A549 treated with ZK216348 at 1 μM for 4 hours (cell line): ENCODE measurements at places on chromosomes 11 and 22. TPM values are rescaled to one million over a fixed set of nuclear protein-coding genes. Genes with fewer than 3 reads are reported as not detected.

Gene CNGA4
- total RNA-seq, result 0.12 TPM in 2 of 5 replicates, not detected in the others

Gene EFCAB6
- total RNA-seq, result 0.34 to 1.1 TPM (median 0.45 TPM) in 5 replicates

Gene PTPN5
- 0.05 TPM in 1 of 5 replicates, not detected in the others for total RNA-seq

Gene FAM181B
- total RNA-seq, result 0.06 to 0.09 TPM (median 0.06 TPM) in 3 of 5 replicates, not detected in the others

Gene B3GAT1
- total RNA-seq, result not detected in 5 replicates

Gene CRYBB3
- not detected in 5 replicates for total RNA-seq

Gene OR11H1
- total RNA-seq, result not detected in 5 replicates

Gene LRRC51
- 5.2 to 11.6 TPM (median 7.8 TPM) in 5 replicates for total RNA-seq

Gene SIK3
- total RNA-seq, result 7.0 to 10.6 TPM (median 9.9 TPM) in 5 replicates

Gene SLCO2B1
- total RNA-seq, result 3.3 to 5.1 TPM (median 4.2 TPM) in 5 replicates

Gene CHKA
- 27.3 to 33.8 TPM (median 32.4 TPM) in 5 replicates for total RNA-seq

Gene PDGFB
- 3.5 to 4.0 TPM (median 3.7 TPM) in 5 replicates for total RNA-seq

Gene MAPK11
- total RNA-seq, result 3.8 to 7.8 TPM (median 6.5 TPM) in 5 replicates

Gene SLC25A45
- 10.4 to 16.8 TPM (median 13.0 TPM) in 5 replicates for total RNA-seq

Gene PYGM
- total RNA-seq, result 0.36 to 0.73 TPM (median 0.39 TPM) in 5 replicates

Gene SLC22A6
- not detected in 5 replicates for total RNA-seq

Gene RIC3
- total RNA-seq, result 1.8 to 3.7 TPM (median 2.9 TPM) in 5 replicates

Gene SAA1
- total RNA-seq, result 0.58 to 1.2 TPM (median 0.89 TPM) in 5 replicates

Gene CD82
- total RNA-seq, result 4.6 to 8.4 TPM (median 6.2 TPM) in 5 replicates

Gene CARNS1
- total RNA-seq, result 0.08 to 0.21 TPM (median 0.14 TPM) in 5 replicates

Gene FGF19
- 0.09 to 0.14 TPM (median 0.10 TPM) in 4 of 5 replicates, not detected in the other for total RNA-seq
